Activated CD4-positive, alpha-beta T cell treated with anti-CD3 and anti-CD28 coated beads for 24 hours (primary cell): ENCODE measurements at places on chromosomes 12 and 14.

DNA sequence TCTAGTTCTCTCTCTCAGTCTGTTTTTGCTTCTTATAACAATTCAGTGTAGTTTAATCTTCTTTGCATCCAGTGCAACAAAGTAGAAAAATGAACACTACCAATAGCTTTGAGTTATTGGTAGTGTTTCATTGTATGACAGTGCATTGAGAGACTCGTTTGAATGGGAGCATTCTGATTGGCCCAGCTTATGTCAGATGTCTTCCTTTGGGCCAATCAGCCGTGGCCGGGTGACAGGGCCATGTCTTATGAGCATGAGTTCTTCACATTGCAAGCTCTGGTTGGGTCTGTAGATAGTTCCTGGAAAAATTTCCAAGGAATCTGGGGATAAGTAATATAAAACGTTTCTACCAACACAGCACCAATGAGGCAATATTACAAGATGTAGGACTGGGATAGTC is 36.5 kb downstream of the GYS2 start:
- no peak for DNase-seq

GRCh38 chr14:51715250-51715649 is 63.5 kb downstream of the FRMD6 start:
- DNase-seq = no peak

GRCh38 chr12:4221258-4221620 is 52.3 kb upstream of the CCND2 start:
- no peak for DNase-seq

DNA sequence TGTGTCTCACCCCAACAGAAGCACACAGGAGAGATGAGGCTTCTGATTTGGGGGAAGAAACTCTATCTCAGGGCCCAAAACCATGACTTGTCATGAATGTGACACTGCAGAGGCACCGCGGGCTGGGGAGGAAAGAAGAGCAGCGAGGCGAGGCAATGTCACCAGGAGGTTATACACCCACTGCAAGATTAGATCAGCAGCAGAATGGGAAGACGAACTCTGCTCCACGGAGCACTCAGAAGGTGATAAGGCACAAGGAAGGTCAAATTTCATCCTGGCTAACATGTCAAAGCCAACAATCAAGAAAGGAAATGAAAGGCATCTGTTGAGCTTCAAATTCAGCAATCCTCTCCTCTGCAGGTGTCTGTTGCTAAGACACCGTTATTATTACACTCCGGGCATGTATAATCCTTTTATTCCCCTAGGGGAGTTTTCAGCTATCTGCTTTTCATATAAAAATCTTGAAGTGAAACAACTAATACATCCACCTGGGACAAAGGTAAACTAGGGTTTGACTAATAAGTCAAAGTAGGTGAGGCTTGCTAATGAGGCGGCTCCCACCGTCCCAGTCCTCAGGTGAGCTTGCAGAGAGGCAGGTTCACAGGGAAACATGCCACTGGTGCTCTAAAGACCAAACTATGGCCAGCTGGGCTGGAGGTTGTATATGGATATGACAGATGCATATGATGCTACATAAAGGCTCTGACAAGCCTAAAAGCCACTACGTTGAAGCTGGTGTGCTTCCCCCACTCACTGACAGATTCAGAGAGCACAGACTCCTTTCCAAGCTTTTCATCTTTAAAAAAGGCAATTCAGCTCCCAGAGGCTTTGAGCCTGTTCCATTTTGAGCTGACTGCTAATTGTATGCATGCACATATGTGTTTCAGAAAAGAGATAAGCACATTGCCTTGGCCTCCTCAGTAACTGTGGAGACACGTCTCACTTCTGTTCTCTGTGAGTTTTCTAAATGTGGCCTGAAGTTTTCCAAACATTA is 221.2 kb downstream of the NELL2 start:
- DNase-seq = no peak

DNA sequence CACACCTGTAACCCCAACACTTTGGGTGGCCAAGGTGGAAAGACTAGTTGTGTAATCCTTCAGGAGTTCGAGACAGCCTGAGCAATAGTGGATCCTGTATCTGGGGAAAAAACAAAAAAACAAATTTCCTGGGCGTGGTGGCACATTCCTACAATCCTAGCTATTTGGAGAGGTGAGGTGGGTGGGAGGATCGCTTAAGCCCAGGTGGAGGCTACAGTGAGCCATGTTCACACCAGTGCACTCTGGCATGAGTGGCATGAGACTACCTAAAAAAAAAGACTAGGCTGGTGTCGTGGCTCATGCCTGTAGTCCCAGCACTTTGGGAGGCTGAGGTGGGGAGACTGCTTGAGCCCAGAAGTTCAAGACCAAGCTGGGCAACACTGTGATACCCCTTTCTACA is 17.2 kb downstream of the PTGES3 start:
- no peak for DNase-seq

DNA sequence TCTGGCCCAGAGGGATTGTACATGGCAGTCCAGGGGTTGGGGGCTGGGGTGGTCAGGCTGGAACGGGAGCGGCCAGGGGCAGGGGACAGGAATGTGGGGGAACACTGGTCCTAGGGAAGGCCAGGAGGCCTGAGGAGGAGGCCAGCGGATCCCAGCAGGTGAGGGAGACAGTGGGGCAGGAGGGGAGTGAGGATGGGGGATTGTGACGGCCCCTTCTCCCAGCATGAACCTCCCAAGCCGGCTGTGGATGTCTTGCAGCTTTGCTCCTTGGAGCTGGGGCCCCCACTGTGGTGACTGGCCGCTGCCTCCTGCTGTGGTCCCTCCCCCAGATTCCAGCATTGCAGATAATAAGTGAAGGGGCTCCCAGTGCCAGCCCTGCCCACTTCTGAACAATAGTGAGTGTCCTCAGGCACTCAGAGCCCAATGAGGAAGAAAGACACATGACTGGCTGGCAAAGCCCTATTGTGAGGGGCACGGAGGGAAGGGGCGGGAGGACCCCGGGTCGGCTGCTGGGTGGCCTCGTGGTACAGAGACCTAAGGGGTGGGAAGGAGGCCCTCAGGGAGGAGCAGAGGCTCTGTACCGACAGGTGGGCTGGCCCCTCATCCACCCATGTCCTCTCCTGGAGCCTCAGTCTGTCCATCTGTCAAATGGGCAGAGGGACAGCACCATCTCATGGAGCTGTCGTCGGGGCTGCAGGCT is 215.0 kb downstream of the KIF26A start:
- DNase-seq = no peak

DNA sequence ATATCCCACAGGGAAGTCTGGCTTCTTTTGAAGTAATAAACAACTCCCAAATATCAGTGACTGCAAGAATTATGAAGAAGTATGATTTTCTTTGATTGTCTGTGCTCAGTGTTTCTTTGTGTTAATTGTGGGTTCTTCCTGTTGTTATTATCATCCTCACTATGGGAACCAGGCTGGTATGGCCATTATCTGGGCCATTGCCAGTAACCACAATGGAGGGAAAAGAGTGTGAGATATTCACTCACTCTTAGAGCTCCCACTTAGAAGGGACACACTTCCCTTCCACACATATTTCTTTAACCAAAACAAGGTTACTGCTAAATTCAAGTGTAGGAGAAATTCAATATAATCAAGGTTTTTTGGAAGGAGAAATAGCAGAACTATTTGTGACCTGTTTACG is 503.7 kb downstream of the SLC6A15 start:
- DNase-seq = no peak

DNA sequence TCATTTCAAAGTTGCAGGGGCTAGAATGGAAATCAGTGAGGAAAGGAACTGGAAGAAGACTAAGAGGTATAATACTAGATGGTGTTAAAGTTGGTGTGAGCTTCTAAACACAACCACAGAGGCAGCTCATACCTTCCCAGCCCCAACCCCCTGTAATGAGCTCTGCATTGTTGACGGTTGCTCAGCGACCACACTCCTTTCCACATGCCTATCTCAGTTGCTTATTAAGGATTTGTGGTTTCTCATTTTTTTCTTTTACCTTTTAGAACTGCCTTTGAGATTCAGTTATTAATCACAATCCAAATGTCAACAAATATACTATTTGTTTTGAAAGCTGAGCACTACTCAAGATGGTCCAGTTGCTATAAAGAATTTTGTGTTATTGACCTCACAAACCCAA is 62.1 kb upstream of the KIF21A start:
- DNase-seq = no peak

GRCh38 chr12:561391-561705 is 101.6 kb downstream of the B4GALNT3 start:
- no peak for DNase-seq

DNA sequence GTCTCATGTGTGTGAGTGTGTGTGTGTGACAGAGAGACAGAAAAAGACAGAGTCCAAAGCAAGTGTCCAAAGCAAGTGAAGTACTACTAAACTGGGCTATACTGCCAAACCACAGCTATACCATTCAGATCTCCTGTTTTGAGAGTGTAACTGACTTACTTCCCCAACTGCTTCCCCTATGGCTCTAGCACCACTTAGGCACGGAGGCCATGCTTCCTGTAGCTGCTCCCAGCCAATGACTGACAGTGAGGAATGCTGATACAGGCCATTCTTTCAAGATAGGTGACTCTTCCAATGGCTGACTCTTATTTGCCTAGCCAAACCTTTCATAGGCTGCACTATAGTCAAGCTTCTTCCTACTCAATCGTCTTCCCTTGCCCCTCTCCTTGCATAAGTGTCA is 393.2 kb downstream of the BCAT1 start:
- no peak for DNase-seq

DNA sequence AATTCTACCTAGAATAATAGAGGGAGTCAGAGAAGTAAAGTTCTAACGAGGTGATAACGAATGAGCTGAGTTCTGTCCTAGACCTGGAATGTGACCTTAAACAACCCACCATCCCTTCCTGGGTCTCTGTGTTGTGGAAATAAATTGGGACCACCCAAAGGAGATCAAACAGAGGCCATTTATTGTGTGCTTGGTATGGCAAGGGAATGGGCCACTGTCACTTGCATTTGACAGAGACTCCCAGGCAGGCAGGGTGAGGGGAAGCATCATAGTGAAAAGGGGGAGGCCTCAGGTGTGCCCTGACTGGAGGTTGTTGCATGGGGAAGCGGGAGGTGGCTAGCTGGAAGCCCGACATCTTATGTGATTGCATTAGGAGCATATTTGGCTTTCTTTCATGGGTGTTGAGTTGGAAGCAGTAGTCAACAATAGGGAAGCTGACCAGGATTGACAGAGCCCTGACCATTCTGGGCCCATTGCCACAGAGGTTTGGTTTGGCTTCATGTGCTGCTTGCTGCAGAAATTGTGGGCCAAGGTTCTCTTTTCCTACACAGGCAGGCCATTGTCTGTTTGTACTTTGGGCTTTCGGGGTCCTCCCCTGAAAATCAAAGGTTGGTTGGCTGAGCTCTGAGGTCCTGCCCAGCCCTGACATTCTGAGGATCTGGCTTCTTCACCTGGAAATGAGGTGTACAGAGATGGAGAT is 17.6 kb upstream of the FAM181A start:
- no peak for DNase-seq
